Cerebellar cortex (tissue), 1 donor: ENCODE measurements at places on chromosomes 16 and 17.
A peak's percentile ranks its signal among the peaks of the same experiment; 100 is the strongest.

- no peak for DNase-seq
Measured at GRCh38 chr16:47847220-47847970, 308.4 kb downstream of the ABCC12 start.

DNA sequence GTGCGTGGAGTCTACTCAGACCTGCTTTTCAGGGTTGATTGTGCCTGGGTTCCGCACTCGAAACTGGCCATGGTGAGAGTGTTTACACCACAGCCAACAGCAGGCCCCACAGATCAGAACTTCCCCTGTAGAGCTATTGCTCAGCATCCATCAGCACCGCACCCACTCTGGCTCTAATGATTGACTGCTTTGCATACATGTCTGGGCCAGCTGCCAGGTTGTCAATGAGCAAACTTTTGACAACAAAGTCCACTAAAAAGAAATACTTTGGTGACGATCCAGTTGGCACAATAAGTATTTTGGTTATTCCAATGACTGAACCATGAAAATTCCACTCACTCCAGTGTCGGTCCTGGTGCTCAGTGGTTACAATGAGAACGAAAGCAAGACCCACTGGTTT, 190.7 kb downstream of the FOXL1 start:
- DNase-seq, result no peak

- no peak for DNase-seq
Measured at GRCh38 chr16:64304396-64304795, 817.5 kb downstream of the CDH11 start.

DNA sequence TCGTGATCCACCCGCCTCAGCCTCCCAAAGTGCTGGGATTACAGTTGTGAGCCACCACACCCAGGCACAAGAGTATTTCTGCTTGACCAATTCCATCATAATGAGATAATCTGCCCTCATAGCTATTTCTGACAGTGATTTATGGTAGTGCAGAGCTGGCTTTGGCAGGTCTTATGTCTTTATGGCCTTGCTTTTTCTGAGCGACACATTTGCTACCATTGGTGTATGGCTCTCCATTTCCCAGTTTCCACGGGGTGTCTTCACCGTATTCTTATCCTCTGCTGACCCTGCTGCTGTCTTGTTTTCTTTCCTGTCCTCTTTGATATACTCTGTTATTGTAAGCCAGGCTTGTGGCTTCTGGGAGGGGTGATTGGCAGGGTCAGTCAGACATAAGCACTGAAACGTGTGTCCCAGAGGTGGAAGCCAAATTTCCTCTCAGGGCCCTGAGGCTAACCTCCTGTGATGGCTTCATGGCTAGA, 161.1 kb upstream of the TBX2 start:
- no peak for DNase-seq

- DNase-seq, result no peak
Measured at GRCh38 chr16:48788475-48788874, 178.5 kb upstream of the N4BP1 start.

DNA sequence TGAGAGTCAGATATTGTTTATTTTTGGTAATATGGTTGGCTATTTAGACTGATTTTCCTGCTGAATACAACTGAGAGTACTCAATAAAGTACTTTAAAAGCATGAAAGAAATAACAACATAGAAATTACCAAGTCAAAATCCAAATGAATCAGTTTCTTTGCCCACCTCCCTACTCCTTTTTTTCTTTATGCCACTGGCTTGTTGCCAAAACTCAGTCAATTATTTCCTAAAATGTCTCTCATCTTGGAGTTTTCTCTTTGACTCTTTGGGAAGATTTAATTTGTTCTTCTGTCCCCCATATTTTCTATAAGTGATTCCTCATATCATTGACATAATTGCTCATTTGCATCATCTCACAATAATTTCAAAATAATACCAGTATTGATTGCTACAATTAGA, 2.6 kb upstream of the OMG start:
- no peak for DNase-seq

DNA sequence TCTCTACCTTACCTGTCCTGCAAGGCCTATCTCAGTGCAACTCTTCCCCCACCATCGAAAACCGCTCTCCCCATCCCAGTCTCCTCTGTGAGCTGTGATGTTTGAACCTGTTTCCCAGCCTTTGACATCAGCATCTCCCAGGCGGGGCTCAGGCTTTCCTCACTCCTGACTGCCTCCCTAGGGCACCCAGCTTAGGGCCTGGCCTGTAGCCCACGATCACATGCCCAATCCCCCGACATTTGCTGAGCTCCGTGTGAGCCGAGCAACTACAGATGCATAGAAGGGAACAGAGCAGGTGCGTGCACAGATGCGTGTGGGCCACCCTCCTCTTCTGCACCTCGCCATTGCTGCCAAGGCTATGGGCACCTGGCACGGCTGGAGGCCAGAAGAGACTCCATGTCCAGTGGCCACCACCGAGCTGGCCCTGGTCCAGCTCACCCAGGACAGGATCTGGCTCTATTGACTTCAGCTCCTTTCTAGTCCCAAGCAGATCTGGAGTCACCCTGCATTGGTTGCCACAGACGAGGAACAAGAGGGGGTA, 35.5 kb upstream of the CMIP start:
- DNase-seq, result no peak

DNA sequence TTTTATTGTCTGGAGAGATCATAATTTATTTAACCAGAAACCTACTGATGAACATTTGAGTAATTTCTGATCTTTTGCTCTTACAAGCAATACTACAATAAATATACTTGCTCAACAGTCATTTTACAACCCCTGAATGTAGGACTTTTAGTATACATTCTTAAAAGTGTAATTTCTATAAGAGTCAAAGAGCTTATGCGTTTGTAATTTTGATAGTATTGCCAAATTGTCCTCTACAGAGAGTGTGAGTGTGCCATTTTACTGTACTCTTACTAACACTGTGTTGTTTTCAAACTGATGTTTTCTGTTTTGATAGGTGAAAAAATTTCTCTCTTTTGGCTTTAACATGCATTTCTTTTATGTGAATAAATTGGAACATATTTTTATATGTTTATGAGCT, 139.1 kb downstream of the FTO start:
- no peak for DNase-seq

- no peak for DNase-seq
Measured at GRCh38 chr17:1234455-1234854, 35.8 kb upstream of the BHLHA9 start.

DNA sequence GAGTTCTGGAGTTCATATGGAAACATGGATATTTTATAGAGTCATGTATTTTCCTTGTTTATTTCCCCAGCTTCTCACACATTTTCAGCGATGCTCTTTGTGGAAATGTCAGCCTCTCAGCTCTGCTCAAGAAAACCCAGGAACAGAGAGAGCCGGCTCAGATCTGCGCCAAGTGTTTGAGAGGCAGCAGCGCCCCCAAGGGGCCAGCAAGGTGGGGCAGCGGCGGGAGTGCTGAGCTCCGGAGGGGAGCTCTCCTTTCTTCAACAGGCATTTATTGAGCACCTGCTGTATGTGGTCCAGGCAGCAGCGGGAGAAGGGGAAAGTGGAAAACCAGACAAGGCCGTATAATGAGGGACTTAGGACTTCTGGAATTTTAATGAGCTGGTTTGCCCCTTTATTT, 421.1 kb upstream of the C16orf82 start:
- DNase-seq, result no peak

GRCh38 chr16:88468275-88469129, 15.4 kb downstream of the ZFPM1 start:
- peak; percentile 57 for DNase-seq

GRCh38 chr17:6052926-6053325, 17.3 kb upstream of the WSCD1 start:
- DNase-seq, result no peak

DNA sequence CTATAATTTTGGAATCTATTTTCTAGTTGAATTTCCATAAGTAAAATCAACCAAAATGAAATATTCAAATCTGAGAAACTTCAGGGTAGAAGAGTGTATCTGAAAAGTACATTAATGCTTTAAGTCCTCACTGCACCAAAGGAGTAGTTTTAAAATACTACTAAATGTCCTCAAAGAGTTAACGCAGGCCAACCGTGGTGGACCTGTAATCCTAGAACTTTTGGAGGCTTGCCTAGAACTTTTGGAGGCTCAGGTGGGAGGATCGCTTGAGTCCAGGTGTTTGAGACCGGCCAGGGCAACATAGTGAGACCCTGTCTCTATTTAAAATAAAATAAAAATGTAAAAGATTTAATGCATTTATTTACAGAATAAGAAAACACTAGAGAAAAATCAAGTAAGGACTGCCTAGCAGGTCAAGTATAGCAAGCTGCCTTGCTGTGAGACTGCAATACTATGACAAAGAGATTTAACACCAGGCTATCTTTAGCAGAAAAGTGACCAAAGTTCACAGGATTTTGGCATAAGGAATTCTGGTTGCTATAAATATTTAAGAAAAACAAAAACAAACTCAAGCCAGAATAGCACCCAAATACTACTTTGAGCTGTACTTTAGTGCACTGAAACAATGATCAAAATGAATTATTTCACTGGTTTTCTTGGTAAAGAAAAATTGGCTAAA, 41.0 kb downstream of the CHCT1 start:
- no peak for DNase-seq
